ENCODE measurements at places on chromosomes 7 and 10. TPM values are rescaled to one million over a fixed set of nuclear protein-coding genes. Genes with fewer than 3 reads are reported as not detected.
A peak's percentile ranks its signal among the peaks of the same experiment; 100 is the strongest.

GRCh38 chr10:91909117-91909677, at the start of gene FGFBP3:
Gene FGFBP3, minus strand, starts transcription at chr10:91909486. Its CDS starts 517 bp downstream, at chr10:91908969.
- H3K4me1 ChIP-seq = no peaks in the 10 kb centered on the region
- H3K27ac ChIP-seq = peak within 1 kb of the TSS; percentile 50
- no peak for DNase-seq
- no peaks in the 10 kb centered on the region for H3K36me3 ChIP-seq

DNA sequence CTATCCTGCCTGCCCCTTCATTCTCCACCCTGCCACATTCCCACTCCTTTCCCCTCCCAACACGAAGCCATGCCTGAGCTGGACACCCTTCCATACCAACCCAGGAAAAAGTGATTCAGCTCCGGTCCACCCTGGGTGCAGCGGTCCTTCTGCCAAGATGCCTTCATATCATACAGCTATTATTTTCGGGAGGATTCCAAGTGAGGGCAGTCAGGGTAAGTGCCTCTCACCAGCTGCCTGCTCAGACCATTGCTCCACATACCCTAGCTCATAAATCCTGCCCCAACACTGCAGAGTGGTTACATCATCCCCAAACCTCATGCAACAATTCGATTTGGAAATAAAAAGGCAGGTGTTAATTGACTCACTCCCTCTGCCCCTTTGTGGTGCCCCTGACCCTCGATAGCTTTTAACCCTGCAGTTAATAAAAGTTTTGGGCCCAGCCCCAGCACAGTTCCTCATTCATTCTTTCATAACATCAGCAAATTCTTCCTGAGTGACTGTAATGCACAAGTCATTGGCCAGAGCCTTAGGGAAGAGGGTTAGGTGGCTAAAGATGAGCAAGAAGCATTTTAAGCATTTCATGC, 42.6 kb downstream of the ZNF503 start:
- H3K27ac ChIP-seq = no peak overlapping the region
- H3K27me3 ChIP-seq = no peaks in the 10 kb centered on the region
- no peaks in the 10 kb centered on the region for H3K36me3 ChIP-seq
- no peaks in the 10 kb centered on the region for H3K4me1 ChIP-seq
- H3K4me3 ChIP-seq = no peak overlapping the region

The ZNF479 gene
- not detected for total RNA-seq

GRCh38 chr7:99137411-99138180, 6.3 kb downstream of the SMURF1 start:
- H3K36me3 ChIP-seq = no peaks in the 10 kb centered on the region
- no peak for DNase-seq

- no peak overlapping the region for H3K27ac ChIP-seq
- no peak overlapping the region for H3K4me3 ChIP-seq
- peak; percentile 80 for DNase-seq
These were observed 21.6 kb downstream of the TMEM72 start for GRCh38 chr10:44932517-44933450.

The ACSM6 gene
- not detected for total RNA-seq

- H3K27me3 ChIP-seq = no peaks in the 10 kb centered on the region
- H3K4me1 ChIP-seq = peaks cover 14% of the 10 kb centered on the region
- peak overlapping the region; percentile 39 for H3K27ac ChIP-seq
- H3K36me3 ChIP-seq = no peaks in the 10 kb centered on the region
These were observed 80.5 kb upstream of the PPIF start for GRCh38 chr10:79266543-79267312.

DNA sequence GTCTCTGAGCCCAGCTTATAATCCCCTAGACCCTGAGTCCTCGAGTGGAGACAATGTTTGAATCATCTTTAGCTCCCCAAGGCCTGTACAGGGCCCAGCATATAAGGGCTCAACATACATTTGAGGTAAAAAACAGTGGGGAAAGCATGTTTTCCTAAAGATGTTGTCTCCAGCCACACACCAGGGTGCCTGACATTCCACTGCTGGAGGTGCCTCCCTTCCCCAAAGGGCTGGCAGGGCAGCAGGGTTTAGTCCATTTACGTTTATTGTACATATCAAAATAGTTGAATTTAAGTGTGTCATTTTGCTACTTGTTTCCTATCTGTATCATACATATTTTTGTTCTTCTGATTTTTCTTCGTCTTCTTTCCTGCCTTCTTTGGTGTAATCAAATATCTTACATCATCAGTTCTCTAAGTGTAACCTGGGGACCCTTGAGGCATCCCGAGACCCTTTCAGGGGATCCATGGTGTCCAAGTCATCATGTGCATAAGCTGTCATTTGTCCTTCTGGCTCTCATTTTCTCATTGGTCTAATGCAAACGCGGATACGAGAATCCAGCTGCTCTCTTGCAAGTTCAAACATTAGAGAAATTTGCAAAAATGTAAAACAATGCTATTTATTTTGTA, 101.6 kb downstream of the PDGFA start:
- no peak overlapping the region for H3K27ac ChIP-seq
- H3K4me1 ChIP-seq = no peaks in the 10 kb centered on the region
- no peak for DNase-seq
- no peaks in the 10 kb centered on the region for H3K27me3 ChIP-seq
- no peak overlapping the region for H3K4me3 ChIP-seq
- H3K36me3 ChIP-seq = no peaks in the 10 kb centered on the region

The AKAP9 gene
- 61.8 TPM for total RNA-seq

The ZFAND4 gene
- total RNA-seq = 31.4 TPM

- no peaks in the 10 kb centered on the region for H3K36me3 ChIP-seq
- no peak for DNase-seq
- H3K4me3 ChIP-seq = no peak overlapping the region
- H3K4me1 ChIP-seq = no peaks in the 10 kb centered on the region
- no peaks in the 10 kb centered on the region for H3K27me3 ChIP-seq
These were observed 97.7 kb downstream of the CREB5 start for GRCh38 chr7:28510026-28510369.

GRCh38 chr10:34081347-34081743, 733.8 kb downstream of the PARD3 start:
- no peak overlapping the region for H3K4me3 ChIP-seq
- DNase-seq = no peak
- no peaks in the 10 kb centered on the region for H3K27me3 ChIP-seq
- H3K36me3 ChIP-seq = no peaks in the 10 kb centered on the region
- H3K27ac ChIP-seq = no peak overlapping the region

The SH2D4B gene
- total RNA-seq = 0.40 TPM

The CUBN gene
- 1.3 TPM for total RNA-seq

DNA sequence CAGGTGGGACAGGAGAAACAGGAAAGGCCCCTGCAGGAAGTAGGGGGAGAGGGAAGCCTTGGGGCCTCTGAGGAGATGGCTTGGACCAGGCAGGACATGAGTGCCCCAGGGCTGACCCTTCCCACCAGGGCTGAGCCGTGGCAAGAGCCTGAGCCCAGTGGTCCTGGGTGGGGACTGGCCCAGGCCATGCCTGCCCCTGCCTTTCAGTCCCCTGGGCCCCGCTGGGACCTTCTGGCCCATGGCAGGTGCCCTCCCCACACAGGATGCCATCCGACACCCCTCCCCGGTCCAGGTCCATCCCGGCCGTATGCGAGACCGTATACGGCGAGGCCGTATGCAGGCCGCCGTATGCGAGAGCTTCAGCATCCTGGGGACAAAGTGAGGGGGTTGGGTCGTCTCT, 2.0 kb downstream of the GRIFIN start:
- H3K36me3 ChIP-seq = no peaks in the 10 kb centered on the region
- no peak overlapping the region for H3K27ac ChIP-seq
- no peaks in the 10 kb centered on the region for H3K27me3 ChIP-seq

- no peak overlapping the region for H3K4me3 ChIP-seq
- H3K27me3 ChIP-seq = no peaks in the 10 kb centered on the region
- no peaks in the 10 kb centered on the region for H3K36me3 ChIP-seq
- DNase-seq = no peak
- no peak overlapping the region for H3K27ac ChIP-seq
- no peaks in the 10 kb centered on the region for H3K4me1 ChIP-seq
These were observed 1034.5 kb upstream of the LRRTM3 start for GRCh38 chr10:65891073-65891981.

The CTAGE4 gene
- total RNA-seq = 1.4 TPM

GRCh38 chr7:26081638-26082037, 70.4 kb upstream of the NFE2L3 start:
- H3K27me3 ChIP-seq = peaks cover 3% of the 10 kb centered on the region
- no peak overlapping the region for H3K4me3 ChIP-seq
- no peak for DNase-seq
- no peaks in the 10 kb centered on the region for H3K36me3 ChIP-seq

The ASZ1 gene
- not detected for total RNA-seq

The CDK1 gene
- total RNA-seq = 5.7 TPM

DNA sequence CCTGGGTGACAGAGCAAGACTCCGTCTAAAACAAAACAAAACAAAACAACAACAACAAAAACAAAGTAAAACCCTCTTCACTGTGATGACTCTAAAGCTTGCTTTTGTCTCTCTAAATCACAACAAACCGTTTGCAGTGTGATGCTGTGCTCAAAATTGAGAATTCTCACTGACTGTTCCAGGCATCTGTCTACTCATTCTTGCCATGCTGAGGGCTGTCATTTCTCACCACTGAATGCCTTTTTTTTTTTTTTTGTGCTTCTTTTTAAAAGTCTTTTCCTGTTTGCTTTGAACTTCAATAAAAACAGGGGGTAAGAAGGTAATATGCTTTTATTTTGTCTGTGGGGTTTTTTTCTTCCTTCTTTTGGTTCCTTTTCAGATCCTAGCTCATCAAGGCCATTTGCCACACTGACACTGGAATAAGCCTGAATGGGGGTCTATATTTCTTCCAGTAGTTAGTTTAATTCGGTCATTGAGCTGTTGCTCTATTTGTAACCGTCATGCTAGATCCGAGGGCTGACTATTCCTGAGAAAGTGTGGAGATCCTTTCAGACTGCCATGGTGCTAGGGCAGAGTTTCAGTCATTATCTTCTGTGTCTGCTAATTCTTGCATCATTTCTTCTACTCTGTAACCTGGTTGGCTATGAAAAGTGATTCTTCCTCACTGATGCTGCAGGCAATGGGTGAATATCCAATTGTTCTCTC, 10.6 kb downstream of the FAS start:
- no peak for DNase-seq
- H3K27me3 ChIP-seq = no peaks in the 10 kb centered on the region
- no peaks in the 10 kb centered on the region for H3K36me3 ChIP-seq
- H3K4me1 ChIP-seq = no peaks in the 10 kb centered on the region
- H3K27ac ChIP-seq = peak overlapping the region; percentile 8

DNA sequence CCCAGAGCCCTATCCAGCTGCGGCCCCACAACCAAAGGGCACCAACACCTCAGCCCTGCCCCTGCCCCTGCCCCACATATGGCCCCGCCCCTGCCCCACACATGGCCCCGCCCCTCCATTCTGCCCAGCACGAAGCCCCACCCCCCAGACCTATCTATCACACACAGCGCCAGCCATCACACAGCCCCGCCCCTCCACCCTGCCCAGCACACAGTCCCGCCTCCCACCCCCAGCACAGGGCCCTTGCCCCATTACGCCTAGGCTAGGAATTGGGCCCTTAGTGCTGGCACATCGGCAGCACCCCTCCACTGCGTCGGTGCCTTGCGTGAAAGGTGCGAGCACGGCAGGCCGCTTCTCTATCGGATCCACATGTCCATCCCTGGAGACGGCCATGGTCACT, 126.8 kb downstream of the MAD1L1 start:
- no peak for DNase-seq
- no peak overlapping the region for H3K4me3 ChIP-seq
- no peaks in the 10 kb centered on the region for H3K36me3 ChIP-seq
- no peaks in the 10 kb centered on the region for H3K27me3 ChIP-seq

DNA sequence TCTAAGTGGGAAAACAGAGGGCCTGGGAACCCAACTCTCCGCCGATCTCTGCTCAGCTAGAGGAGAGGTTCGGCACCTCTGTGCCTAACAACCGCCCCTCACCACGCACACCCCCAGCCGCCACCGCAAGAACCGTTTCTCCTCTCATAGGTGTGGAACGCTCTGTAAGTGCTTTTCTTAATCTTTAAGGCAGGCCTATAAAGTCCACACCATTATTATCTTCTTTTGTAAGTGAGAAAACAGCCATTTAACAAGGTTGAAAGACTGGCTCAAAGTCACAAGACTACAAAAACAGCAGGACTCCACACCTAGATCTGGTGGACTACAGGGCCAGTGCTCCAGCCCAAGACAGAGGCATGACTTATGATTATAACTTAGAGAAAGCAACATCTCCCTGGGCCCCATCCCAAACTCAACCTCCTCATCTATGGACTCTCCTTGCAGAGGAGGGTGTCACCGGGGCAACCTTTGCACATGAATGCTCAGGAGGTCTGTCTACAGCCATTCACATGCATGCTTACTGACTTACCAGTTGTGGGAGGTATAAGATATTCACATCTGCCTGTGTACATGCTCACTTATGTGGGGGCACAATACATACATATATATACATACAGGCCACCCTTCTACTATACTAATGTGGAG, 7.9 kb upstream of the NKX2-3 start:
- no peak overlapping the region for H3K27ac ChIP-seq
- no peak overlapping the region for H3K4me3 ChIP-seq
- no peak for DNase-seq
- H3K4me1 ChIP-seq = no peaks in the 10 kb centered on the region
- H3K27me3 ChIP-seq = peaks cover 92% of the 10 kb centered on the region

The ASB10 gene
- not detected for total RNA-seq

The CYP2C8 gene
- total RNA-seq = 0.40 TPM

- no peak overlapping the region for H3K27ac ChIP-seq
- H3K36me3 ChIP-seq = no peaks in the 10 kb centered on the region
- H3K27me3 ChIP-seq = no peaks in the 10 kb centered on the region
- no peak for DNase-seq
- peaks cover 5% of the 10 kb centered on the region for H3K4me1 ChIP-seq
- no peak overlapping the region for H3K4me3 ChIP-seq
These were observed 2.0 kb upstream of the GTPBP4 start for GRCh38 chr10:986137-986825.

- H3K4me1 ChIP-seq = no peaks in the 10 kb centered on the region
- no peaks in the 10 kb centered on the region for H3K27me3 ChIP-seq
- H3K27ac ChIP-seq = no peak overlapping the region
- DNase-seq = no peak
- H3K4me3 ChIP-seq = no peak overlapping the region
These were observed 49.6 kb upstream of the HELLS start for GRCh38 chr10:94496010-94496409.

The DRGX gene
- total RNA-seq = not detected

The CFAP69 gene
- 27.4 TPM for total RNA-seq

DNA sequence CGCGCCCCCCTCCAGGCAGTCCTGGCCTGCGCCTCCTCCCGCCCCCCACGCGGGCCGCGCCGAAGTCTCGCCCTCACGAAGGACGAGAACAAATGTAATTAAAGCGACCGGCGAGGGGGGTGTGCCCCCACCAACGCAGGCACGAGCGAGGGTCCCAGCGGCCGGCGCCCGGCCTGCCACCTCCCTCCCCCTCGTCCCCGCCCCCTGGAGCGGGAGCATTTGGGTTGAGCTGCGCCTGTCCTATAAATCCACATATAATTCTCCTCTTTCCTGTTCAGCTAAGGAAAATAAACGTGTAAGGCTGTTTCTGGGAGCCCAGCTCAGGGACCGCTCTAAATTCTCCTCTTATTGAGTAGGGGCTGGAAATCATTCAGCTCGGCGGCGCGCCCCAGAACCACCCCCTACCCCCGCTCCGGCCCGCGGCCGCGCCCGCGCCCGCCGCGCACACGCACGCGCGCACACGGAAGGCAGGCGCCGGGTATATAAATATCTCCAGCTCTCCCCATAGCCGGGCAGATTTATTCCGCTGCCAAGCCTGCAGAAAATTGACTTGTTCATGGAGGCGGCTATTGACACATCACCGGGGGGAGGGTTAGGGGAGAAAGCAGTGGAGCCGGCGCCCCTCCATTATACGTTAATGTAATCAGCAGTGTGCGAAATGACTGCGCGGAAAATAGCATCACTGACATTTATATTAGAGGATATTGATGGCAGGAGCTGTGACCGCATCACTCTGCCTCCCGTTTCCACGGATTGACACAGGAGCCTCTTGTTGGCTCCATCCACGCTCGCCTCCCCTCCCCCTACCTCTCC, 61.6 kb upstream of the BTRC start:
- H3K4me1 ChIP-seq = no peaks in the 10 kb centered on the region
- DNase-seq = no peak
- H3K27ac ChIP-seq = no peak overlapping the region
- H3K4me3 ChIP-seq = peak overlapping the region; percentile 37
- no peaks in the 10 kb centered on the region for H3K36me3 ChIP-seq

The POLD2 gene
- 65.9 TPM for total RNA-seq

Data from prostate gland (tissue), 2 donors.